Body of pancreas (tissue), 4 donors: ENCODE measurements at places on chromosomes 1 and 21. TPM values are rescaled to one million over a fixed set of nuclear protein-coding genes. Genes with fewer than 3 reads are reported as not detected.

GRCh38 chr1:186762653-186763052 lies 66.1 kb upstream of the PLA2G4A start:
- no peaks in the 10 kb centered on the region for H3K4me1 ChIP-seq
- no peaks in the 10 kb centered on the region for H3K27me3 ChIP-seq
- no peak overlapping the region for H3K4me3 ChIP-seq
- no peak overlapping the region for H3K27ac ChIP-seq
- no peaks in the 10 kb centered on the region for H3K36me3 ChIP-seq

DNA sequence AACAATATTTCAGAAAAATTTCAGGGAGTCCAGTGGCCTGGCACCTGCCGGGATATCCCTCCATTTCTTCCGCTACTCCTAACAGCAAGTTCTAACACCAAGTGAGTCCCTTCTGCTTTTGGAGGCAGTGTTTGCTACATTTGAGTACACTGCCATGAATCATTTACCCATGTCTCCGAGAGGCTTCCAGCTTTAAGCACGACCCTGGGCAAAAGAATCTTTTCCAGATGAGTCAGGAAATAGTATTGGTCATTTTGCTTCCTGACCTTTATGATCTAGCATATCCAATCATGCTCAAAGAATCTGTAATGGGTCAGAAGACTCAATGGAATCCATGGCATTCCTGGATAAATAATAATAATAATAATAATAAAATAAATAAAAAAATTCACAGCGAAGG lies 60.7 kb upstream of the FMN2 start:
- H3K4me3 ChIP-seq = no peak overlapping the region
- no peaks in the 10 kb centered on the region for H3K27me3 ChIP-seq
- no peaks in the 10 kb centered on the region for H3K36me3 ChIP-seq
- DNase-seq = no peak
- no peak overlapping the region for H3K27ac ChIP-seq
- no peaks in the 10 kb centered on the region for H3K4me1 ChIP-seq

GRCh38 chr1:202590975-202591411 lies 119.3 kb downstream of the SYT2 start:
- H3K4me3 ChIP-seq = no peak overlapping the region
- no peaks in the 10 kb centered on the region for H3K27me3 ChIP-seq
- H3K27ac ChIP-seq = no peak overlapping the region
- no peak for DNase-seq

Gene DARS2
- total RNA-seq = 11.2 TPM

Gene TNFRSF4
- total RNA-seq = 2.6 TPM

Gene CFAP57
- 0.26 TPM for total RNA-seq

Gene BCL2L15
- total RNA-seq = 13.5 TPM

Gene TCHHL1
- total RNA-seq = not detected

Gene SNX7
- 16.1 TPM for total RNA-seq
